T-cell (primary cell): ENCODE measurements at places on chromosomes 13 and 19.

- DNase-seq: no peak
Observed at GRCh38 chr13:107124129-107124718, 556.3 kb upstream of the ARGLU1 start.

DNA sequence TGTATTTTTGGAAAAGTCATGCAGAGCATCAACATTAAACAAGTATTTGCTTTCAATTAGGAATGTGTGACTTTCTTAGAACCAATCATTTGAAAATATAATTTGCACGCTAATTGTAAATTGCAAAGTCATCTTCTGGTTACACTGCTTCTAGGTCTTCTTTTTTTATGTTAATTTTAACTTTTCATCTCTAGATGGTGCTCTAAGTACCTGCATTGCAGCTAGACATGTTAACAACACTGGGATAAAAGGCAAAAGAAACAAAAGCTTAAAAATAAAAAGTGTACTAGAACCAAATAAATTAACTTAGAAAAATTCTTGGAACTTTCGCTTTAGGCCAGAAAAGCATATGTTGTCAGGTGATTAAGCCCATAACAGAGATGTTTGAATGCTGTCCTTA is 2758.2 kb downstream of the PCDH9 start:
- no peak for DNase-seq

GRCh38 chr13:26021516-26021915 is 30.3 kb downstream of the SHISA2 start:
- no peak for DNase-seq

GRCh38 chr13:39023761-39024160 is 14.1 kb downstream of the PROSER1 start:
- DNase-seq: no peak

DNA sequence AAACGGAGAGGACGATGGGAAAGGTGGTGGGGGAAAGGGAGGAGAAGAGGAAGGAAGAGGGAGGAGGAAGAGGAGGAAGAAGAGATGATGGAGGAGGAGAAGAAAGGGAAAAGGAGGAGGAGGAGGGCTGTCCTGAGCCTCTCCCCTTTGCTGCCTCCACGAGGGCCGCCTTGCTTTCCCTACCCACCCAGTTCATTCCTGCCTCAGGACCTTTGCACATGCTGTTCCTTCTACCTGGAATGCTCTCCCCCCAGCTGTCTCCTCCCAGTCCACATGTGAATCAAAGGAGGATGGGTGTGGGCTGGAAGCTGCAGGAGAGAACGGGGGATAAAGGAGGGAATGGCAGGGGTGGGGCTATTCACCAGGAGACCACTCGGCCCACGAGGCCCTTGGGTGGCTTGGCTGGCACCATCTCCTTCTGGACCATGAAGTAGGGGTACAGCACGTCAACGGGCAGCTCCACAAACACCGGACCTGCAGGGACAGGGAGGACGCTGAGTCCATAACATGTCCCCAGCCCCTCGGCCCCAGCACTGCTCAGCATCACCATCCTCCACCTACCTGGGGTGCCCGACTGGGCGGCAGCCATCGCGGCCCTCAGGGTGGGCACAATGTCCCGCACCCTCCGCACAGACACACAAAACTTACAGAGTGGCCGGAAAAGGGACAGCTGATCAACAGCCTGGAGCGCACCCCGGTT is 15.3 kb downstream of the SYDE1 start:
- no peak for DNase-seq

DNA sequence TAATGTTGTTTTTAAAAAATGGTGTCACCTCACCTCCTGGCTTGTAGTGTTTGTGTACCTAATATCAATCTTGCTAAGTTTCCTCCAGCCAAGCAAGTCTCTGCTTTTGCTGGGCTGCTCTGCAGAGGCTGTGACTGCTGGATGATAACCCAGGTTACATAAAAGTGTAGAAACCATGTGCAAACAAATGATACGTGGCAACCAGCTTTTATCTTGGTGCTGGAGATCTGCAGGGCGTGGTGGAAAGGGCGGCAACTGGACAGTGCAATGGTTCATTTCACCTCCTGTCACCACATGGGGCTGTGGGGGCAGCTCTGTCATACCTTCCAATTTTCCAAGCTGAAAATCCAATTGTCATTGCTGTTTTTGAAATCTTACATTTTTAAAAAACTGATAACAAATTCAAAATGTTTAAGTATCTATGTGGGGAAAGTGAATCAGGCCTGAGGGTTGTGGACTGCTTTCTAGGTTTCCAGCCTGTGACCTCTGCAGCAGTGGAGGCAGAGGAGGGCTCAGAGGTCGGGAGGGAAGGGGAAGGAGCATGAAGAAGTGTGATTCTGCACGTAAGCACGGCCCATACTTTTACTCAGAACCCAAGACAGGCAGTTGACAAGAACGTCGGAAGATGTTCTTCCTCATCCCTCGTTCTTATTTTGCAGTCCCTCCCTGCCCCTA is 9.7 kb downstream of the GPR42 start:
- DNase-seq: no peak

GRCh38 chr13:59991395-59991794 is 172.3 kb downstream of the DIAPH3 start:
- no peak for DNase-seq

DNA sequence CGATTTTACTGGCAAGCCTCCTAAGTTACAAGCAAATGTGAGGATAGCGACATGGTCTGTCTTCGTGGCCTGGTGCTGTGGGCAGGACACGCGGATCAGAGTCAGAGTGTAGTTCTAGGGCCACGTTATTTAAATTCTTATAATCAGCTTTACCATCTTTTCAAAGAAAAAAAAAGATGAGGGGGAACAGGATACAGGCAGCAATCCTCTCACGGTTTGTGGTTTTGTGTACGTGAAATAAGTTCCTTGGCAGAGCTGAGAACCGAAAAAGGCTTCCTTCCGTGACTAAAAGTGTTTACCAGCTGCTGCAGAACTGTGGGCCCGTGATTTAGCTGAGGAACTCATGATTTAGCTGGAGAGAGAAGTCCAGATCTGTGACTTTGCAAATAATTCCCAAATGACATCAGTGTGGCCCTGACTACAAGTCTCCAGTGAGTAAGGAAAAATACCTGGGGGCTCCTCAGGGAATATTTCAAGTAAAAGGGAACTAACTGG is 27.2 kb downstream of the RCBTB2 start:
- DNase-seq: no peak

GRCh38 chr13:114279758-114280355 is 1.5 kb upstream of the UPF3A start:
- DNase-seq: no peak

DNA sequence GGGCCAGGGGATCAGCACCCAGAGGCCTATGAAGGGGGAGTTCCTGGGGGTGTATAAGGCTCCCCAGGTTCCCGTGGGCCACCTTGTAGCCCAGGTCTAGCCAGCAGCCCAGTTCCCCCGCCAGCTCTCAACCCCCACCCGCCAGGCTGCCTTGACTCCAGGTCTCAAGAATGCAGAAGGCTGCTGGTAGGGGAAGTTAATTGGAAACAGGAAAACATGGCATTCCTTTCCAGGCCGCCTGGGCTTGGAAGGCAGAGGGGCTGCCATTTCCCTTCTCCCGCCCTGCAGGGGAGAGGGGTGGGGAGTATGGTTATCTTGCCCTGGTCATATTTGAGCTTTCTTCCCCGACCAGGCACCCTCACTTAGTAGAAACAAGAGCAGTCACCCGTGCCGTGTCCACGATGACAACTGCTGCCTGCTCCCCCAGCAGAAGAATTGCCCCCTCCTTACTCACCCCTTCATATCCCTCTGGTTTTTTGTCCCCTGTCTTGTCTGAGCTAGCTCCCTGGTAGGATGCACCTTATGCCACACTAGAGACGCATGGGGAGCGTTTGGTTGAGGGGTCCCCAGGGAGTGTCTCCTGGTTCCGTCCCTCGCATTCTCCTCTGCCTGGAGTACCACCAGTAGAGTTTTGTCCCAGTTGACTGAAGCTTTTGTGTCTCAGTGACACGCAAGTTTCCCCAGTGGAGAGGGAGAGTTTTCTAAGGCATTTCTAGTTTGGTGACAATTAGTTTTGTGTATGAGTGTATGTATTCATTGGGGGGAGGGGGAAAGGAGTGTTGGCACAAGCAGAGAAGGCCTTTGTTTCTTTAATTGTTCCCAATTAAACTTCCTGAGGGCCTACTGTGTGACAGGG is 4.5 kb downstream of the BICRA start:
- no peak for DNase-seq

GRCh38 chr13:49412749-49413148 is 31.1 kb downstream of the CAB39L start:
- DNase-seq: no peak

DNA sequence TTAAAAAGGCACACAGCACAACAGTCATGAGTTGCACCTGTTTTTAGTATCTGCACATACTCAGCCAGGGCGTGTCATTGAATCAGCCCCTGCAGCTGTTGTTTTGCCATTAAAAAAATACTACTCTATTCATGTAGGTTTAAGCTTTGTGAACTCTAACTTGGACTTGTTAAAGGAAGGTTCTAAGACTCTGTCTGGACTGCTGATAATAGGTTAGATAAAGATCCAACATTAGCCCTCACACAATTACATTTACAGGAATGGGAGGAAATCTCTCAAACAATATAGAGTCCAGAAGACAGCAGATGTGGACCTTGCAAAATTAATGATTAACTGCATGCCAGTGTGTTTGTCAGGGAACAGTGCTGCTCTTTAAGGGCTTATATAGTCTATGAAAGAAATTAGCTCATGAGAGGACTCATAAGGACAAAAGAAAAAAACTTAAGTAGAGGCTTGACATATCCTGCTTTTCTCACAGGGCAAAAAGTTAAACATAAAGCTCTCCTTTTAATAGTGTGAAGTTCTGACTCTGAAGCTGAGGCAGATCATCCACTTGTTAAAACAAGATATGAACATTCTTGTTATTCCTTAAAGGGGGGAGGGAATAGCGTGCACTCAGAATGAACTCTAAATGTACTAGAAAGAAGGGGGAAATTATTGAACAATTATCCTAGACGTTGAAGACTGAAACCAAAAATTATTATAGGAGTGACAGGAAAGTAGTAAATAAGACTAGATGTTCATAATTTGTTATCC is 243.6 kb downstream of the NDFIP2 start:
- no peak for DNase-seq

DNA sequence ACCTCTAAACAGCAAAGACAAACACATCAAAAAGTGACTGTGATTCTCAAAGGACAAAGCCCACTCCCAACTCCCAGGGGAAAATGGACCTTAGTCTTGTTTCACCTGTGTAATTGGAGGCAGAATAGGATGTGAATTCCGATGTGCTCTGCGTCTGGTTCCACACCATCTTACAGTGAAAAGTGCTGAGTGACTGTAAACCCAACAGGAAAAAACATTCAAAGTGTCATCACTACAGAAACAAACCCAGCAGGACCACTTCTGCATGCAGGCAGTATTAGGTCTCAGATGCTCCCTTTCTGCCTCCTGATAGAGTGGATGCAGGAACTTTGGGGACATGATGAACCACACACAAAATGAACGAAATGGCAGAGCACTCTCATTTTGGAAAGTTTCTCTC is 6.5 kb downstream of the UQCRFS1 start:
- DNase-seq: no peak

DNA sequence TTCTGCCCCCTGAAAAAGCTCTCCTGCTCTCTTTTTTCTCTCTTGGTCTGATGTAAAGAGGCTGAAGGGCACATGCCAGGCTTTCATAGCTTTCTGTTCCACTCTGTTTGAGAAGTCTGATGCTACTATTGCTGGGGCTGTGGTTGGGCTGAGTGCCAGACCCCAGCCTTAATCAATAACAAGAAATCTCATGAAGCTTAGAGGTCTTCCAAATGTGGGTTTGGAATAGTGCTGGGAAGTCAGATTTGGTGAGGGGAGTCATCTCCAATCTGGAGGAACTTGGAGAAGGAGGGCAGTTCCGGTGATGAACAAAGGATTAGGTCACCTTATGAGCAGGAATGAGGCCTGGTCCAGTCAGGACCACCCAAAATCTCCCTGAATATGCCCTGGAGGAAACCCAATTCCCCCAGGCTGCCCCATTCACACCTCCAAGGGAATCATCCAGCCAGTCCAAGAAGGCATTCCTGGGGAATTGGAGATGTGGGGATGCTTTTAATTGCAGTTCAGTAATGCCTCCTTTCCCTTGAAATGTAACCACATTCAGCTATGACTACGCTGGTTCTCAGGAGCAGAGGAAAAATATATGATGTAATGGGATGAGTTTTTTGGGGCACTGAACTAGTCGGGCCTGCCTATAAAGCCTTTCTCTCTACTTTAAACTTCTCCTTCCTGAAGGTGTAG is 102.0 kb downstream of the STARD13 start:
- no peak for DNase-seq

- DNase-seq: no peak
Observed at GRCh38 chr13:113981194-113981605, 7.3 kb upstream of the C13orf46 start.

GRCh38 chr19:1220976-1221903 is 15.7 kb downstream of the STK11 start:
- no peak for DNase-seq

DNA sequence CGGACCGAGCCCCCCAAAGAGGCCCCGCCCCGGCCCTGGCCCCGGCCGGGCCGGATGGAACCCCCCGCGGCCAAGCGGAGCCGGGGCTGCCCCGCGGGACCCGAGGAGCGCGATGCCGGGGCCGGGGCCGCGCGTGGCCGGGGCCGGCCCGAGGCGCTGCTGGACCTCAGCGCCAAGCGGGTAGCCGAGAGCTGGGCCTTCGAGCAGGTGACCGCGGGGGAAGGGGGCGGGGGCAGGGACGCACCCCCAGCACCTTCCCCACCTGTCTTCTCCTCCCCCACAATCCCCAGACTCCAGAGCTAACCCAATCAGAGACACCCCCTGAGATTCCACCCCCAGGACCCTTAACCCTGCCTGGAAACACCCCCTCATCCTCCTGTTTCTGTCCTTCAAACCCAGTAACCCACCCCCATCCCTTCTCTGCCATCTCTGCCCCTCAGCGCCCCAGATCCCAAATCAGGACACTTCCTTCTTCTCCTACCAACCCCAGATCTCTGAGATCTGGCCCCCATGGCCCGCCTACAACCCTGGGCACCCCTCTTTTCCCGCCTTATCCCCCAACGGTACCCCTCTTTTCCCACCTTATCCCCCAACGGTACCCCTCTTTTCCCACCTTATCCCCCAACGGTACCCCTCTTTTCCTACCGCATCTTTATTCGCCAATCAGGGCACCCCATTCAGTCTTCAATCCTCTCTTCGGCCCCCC is 505 bp downstream of the ZSWIM4 start:
- DNase-seq: no peak

- DNase-seq: no peak
Observed at GRCh38 chr13:113901642-113902041, 37.8 kb upstream of the GAS6 start.

DNA sequence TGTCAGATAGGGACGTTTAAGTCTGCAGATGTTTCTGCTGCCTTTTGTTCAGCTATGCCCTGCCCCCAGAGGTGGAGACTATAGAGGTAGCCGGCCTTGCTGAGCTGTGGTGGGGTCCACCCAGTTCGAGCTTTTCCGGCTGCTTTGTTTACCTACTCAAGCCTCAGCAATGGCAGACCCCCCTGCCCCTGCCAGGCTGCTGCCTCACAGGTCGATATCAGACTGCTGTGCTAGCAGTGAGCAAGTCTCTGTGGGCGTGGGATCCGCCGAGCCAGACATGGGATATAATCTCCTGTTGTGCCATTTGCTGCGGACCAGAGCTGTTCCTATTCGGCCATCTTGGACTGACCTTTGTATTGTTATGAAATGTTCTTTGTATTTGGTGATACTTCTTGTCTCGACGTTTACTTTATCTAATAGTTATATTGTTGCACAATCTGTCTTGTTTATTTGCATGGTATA is 46.3 kb downstream of the NBEA start:
- no peak for DNase-seq

- no peak for DNase-seq
Observed at GRCh38 chr13:27279506-27279905, 8.9 kb downstream of the RASL11A start.

GRCh38 chr13:80862456-80862855 is 521.5 kb upstream of the SPRY2 start:
- DNase-seq: no peak

- no peak for DNase-seq
Observed at GRCh38 chr13:84903391-84903790, 895.8 kb downstream of the SLITRK6 start.
